ENCODE measurements at places on chromosomes 16 and 17. TPM values are rescaled to one million over a fixed set of nuclear protein-coding genes. Genes with fewer than 3 reads are reported as not detected.

- DNase-seq, result no peak
Observed at GRCh38 chr17:38877130-38877851, 7.4 kb downstream of the LASP1 start.

MARVELD3 gene
- total RNA-seq, result 3.6 TPM

- no peak for DNase-seq
Observed at GRCh38 chr17:62791235-62791734, 16.8 kb downstream of the MARCHF10 start.

MYOCD gene
- total RNA-seq, result not detected

DNA sequence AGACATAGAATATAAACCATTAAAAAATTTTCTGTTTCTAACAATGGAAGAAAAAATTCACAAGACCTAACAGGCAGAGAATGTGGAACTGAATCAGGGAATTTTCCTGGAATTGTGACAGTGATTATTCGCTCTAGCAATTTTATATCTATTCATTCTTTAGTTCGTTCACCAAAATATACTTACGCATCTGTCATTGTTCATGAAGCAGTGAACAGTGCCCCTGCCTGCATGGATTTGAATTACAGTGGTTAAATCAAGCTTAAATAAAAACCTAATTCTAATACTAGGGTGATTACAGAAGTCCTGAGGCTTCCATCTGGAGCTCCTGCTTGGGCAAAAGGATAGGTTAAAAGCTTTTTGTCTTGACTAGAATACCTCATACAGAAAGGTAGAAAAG is 48.6 kb downstream of the ABCA8 start:
- DNase-seq, result peak; percentile 13

UTS2R gene
- total RNA-seq, result not detected

- DNase-seq, result no peak
Observed at GRCh38 chr17:69967910-69968411, 107.1 kb upstream of the KCNJ16 start.

CCL2 gene
- not detected for total RNA-seq

GRCh38 chr17:75366432-75366831 is 39.0 kb downstream of the GRB2 start:
- DNase-seq, result no peak

DNA sequence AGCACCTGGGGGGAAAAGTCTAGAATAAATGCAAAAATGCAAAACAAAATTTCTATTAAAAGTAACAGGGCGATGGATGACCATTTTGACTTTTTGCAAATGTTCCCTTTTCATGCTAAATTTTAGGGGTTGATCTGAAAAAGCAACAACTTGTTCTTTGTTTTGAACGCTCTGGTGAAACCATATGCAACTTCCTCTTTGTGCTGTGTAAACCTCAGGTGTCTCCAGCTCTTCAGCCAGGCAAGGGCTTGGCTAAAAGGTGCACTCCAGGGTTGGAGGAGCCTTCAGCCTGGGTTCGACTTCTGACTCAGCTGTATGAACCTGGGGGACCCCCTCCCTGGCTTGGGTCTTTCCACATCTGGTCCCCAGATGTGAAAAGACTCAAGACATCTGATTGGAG is 9.5 kb downstream of the IRF8 start:
- DNase-seq, result no peak

DNA sequence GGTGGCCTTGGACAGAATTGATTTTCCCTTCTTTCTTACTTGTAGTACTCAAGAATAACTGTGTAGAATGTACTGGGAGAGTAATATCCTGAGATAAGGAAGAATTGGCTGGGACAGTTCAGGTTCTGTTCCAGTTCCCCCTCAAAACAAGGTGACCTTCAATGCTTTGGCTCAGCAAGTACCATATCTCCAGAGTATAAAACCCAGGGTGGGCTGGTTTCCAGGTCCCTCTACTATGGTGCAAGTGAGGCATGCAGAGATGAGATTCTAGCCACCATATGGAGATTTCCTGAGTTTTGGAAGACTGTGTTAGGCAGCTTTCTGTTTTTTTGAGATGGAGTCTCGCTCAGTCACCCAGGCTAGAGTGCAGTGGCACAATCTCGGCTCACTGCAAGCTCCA is 18.1 kb upstream of the DLX3 start:
- no peak for DNase-seq

- no peak for DNase-seq
Observed at GRCh38 chr17:44604116-44604761, 47.0 kb downstream of the FZD2 start.
